Bronchial smooth muscle cell (primary cell): ENCODE measurements at places on chromosomes 2 and 18. TPM values are rescaled to one million over a fixed set of nuclear protein-coding genes. Genes with fewer than 3 reads are reported as not detected.

Gene CRYGC
- not detected in 2 replicates for total RNA-seq

Gene DNER
- total RNA-seq: 0.60 and 2.8 TPM in 2 replicates

Gene CCDC68
- total RNA-seq: under 0.01 and 6.9 TPM in 2 replicates

Gene PLCL1
- total RNA-seq: 0.60 and 3.0 TPM in 2 replicates

Gene HJURP
- total RNA-seq: 0.26 and 3.0 TPM in 2 replicates

Gene ACOXL
- not detected in 2 replicates for total RNA-seq

Gene MAP3K19
- total RNA-seq: not detected in 2 replicates

Gene OTOS
- total RNA-seq: not detected in 2 replicates

Gene GNAL
- total RNA-seq: 0.69 and 1.1 TPM in 2 replicates
